Activated CD8-positive, alpha-beta T cell treated with anti-CD3 and anti-CD28 coated beads for 36 hours (primary cell): ENCODE measurements at places on chromosomes 1 and 21. TPM values are rescaled to one million over a fixed set of nuclear protein-coding genes. Genes with fewer than 3 reads are reported as not detected.

ADAMTS5 gene
- total RNA-seq: not detected

SLAMF7 gene
- 90.0 TPM for total RNA-seq

GRCh38 chr1:182633657-182634281 is 29.6 kb upstream of the RGS16 start:
- no peak for DNase-seq
- peaks cover 31% of the 10 kb centered on the region for H3K4me1 ChIP-seq
- H3K4me3 ChIP-seq: no peak overlapping the region
- H3K27ac ChIP-seq: no peak overlapping the region
- H3K27me3 ChIP-seq: peaks cover 22% of the 10 kb centered on the region
- H3K36me3 ChIP-seq: no peaks in the 10 kb centered on the region

DNA sequence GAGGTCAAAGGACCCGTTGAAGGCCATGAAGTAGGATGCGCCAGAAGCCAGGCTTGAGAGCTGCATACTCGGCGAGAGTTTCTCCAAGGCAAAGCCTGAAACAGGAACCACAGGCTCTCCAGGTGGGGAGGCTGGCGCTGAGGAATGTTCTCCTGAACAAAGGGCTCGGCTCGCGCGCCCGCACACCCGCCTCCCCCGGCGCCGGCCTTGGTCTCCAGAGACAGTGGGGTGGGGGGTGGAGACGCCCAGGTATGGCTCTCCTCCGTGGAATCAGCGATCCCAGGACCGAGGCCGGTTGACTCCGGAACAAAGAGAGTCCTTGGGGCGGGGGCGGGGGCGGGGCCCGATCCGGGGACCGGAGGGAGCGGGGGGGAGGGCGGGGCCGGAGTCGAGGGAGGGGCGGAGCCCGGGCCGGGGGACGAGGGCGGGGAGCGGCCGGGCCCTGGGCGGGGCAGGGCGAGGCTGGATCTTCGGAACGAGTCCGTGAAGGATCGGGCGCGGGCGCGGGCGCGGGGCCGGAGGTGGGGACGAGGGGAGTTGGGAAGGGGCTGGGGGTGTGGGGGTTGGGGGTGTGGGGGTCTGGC is 85.0 kb downstream of the NKAIN1 start:
- peaks cover 6% of the 10 kb centered on the region for H3K4me1 ChIP-seq
- no peaks in the 10 kb centered on the region for H3K27me3 ChIP-seq
- no peaks in the 10 kb centered on the region for H3K36me3 ChIP-seq
- peak overlapping the region; percentile 16 for H3K27ac ChIP-seq

- H3K27ac ChIP-seq: no peak overlapping the region
- H3K4me1 ChIP-seq: no peaks in the 10 kb centered on the region
- H3K27me3 ChIP-seq: peaks cover 17% of the 10 kb centered on the region
- no peaks in the 10 kb centered on the region for H3K36me3 ChIP-seq
Measured at GRCh38 chr1:93441589-93441988, 6.3 kb upstream of the FNBP1L start.

DNA sequence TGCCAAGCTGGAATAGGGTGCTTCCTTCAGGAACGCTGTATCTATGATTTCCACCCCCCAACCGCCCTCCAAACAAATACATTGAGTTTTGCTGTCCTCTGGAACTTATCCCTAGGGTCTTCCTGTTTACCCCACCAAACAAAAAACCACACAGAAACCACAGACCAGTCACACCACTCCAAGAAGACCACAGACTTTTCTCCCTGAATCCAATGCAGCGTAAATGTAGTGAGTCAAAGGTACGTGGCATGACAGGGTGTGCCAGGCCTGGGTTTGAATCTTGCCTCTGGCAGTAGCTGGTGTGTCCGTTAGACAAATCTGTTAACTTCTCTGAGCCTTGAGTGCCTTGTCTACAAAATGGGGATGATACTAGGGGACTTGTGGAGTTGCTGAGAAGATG is 27.8 kb downstream of the ASAP3 start:
- peaks cover 13% of the 10 kb centered on the region for H3K4me1 ChIP-seq
- no peak overlapping the region for H3K4me3 ChIP-seq
- H3K36me3 ChIP-seq: no peaks in the 10 kb centered on the region
- H3K27ac ChIP-seq: no peak overlapping the region
- no peaks in the 10 kb centered on the region for H3K27me3 ChIP-seq

DNA sequence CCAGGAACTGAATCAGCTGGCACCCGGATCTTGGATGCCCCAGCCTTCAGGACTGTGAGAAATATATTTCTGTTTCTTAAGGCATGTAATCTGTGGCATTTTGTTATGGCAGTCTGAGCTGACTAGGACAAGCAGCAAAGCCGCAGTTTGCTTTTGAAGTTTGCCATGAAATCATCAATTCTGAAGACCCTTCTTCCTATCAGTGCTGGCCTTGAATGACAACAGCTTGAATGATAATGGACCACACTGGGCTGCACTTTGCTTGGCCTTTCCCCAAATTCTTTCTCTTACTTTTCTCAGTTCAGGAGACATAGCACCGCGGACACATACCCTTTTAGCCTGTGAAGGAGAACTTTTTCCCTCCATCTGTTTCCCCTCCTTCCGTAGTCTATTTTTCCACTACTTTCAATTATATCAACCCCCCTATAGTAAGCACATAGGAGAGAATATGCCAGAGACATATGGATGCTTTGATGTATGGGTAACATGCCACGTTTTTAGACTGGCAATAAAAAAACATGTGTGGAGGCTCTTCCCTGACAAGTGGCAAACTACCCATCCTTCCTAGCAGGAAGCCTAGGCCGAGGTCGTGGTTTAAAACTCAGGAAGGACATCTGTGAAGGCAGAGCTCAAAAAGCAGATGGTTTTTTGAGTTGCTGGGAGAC is 42.9 kb downstream of the HLX start:
- DNase-seq: no peak
- no peaks in the 10 kb centered on the region for H3K4me1 ChIP-seq
- H3K36me3 ChIP-seq: no peaks in the 10 kb centered on the region
- no peaks in the 10 kb centered on the region for H3K27me3 ChIP-seq
- no peak overlapping the region for H3K27ac ChIP-seq

GRCh38 chr1:218390618-218391017 is 45.5 kb downstream of the TGFB2 start:
- no peaks in the 10 kb centered on the region for H3K36me3 ChIP-seq
- no peak overlapping the region for H3K4me3 ChIP-seq
- DNase-seq: no peak
- peaks cover 29% of the 10 kb centered on the region for H3K27me3 ChIP-seq

DNA sequence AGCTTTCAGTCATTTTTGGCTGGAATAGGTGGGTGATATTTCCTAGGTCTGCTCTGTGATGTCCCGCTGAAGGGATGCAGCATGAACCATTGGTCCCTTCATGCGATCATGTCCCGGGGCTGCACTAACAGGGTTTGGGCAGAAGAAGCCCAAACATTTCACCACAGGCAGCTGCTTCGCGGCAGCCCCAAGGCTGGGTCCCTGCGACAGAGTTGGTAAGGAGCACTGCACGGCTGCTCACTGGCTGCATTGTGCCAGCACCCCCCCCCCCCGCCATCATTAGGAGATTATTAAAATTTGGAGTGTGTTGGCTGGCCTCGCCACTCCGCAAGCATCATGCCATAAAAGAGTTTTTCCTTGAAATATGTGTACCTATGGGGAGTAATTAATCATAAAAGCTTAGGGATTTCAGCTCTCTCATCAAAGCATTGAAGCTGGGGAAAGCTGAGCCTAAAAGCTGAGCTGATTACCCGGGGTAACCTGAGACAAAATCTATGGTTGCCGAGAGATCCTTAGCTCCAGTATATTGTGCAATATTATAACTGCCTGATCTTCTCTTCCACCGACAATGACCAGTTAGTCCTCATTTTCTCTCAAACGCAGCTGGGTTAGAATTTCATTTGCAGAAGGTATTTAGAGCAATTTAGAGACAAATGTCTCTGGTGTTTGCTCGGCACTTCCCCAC is 62.5 kb downstream of the PEX14 start:
- no peaks in the 10 kb centered on the region for H3K27me3 ChIP-seq
- no peak overlapping the region for H3K27ac ChIP-seq
- H3K36me3 ChIP-seq: peaks cover 2% of the 10 kb centered on the region
- no peak for DNase-seq
- no peak overlapping the region for H3K4me3 ChIP-seq

DNA sequence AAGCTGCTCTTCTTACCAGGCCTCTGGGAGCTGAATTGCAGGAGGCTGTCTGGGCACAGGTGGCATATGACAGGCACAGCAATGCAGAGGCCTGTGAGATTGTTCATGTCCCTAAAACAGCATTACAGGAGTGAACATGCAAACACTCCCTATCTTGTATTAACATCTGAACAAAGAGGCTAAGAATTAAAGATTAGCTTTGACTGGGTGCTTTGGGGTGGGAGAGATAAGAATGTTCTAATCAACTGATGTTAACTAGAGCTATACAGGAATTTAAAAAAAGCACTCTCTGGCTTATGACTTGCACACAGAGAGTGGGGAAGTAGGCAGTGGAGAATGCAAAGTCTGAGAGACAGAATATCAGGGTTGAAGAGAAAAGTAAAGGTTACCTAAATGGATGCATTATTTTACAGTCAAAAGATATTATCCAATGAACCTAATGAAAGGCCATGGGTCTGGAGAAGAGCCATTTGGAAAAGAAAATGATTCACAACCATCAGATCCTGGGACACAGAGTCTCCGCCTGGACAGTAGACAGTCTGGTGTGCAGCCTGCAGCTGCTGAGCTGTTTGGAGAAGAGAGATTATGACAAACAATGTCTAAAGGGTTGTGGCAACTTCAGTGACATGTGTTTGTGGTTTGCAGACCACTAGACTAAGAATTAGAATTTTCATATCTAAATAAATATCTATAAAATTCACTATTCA is 20.2 kb downstream of the DPT start:
- H3K36me3 ChIP-seq: no peaks in the 10 kb centered on the region
- H3K4me3 ChIP-seq: no peak overlapping the region
- no peak overlapping the region for H3K27ac ChIP-seq
- peaks cover 5% of the 10 kb centered on the region for H3K27me3 ChIP-seq
- DNase-seq: no peak
- no peaks in the 10 kb centered on the region for H3K4me1 ChIP-seq

DNA sequence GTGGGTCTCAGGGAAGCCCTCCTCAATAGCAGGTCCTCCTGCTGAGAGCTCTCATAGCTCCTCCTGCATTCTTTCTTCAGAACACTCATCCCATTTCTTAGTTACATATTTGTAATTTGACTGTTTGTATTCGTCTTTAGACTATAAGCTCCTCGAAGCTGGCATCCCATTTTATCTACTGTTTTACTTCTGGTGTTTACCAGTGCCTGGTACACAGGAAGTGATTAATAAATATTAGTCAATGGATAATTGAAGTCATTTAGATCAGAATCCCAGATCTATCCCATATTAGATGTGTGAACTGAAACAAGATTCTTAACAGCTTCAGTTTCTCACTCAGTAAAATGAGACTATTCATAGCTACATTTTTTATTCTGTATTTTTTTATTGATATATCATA is 88.7 kb downstream of the PLPP3 start:
- no peak for DNase-seq
- no peaks in the 10 kb centered on the region for H3K4me1 ChIP-seq
- H3K36me3 ChIP-seq: no peaks in the 10 kb centered on the region
- H3K27me3 ChIP-seq: no peaks in the 10 kb centered on the region

GRCh38 chr1:110393286-110393685 is 2.5 kb upstream of the SLC16A4 start:
- H3K4me3 ChIP-seq: no peak overlapping the region
- no peak for DNase-seq
- H3K36me3 ChIP-seq: peaks cover 23% of the 10 kb centered on the region

GRCh38 chr1:218636548-218636947 is 291.4 kb downstream of the TGFB2 start:
- no peak overlapping the region for H3K4me3 ChIP-seq
- H3K27ac ChIP-seq: no peak overlapping the region

DNA sequence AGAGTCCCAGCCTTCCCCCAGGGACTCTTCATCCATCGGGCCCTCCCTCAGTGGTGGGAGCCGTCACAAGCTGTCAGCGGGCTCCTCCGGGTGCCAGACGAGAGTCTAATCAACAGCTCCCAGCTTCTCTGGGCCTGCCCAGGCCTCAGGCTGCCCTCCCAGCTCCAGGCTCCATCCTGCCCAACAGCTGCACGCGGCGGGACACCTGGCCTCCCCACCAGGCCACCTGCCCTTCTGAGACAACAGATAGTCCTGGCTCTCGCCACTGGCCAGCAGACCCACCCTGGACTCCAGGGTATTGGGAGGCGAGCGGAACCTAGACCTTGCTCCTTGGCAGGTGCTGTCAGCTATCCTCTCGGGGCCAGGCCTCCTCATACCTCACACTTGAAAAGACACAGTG is 3.1 kb downstream of the WNT4 start:
- peaks cover 31% of the 10 kb centered on the region for H3K27me3 ChIP-seq
- H3K27ac ChIP-seq: no peak overlapping the region
- H3K36me3 ChIP-seq: no peaks in the 10 kb centered on the region
- no peak for DNase-seq
- no peak overlapping the region for H3K4me3 ChIP-seq

DNA sequence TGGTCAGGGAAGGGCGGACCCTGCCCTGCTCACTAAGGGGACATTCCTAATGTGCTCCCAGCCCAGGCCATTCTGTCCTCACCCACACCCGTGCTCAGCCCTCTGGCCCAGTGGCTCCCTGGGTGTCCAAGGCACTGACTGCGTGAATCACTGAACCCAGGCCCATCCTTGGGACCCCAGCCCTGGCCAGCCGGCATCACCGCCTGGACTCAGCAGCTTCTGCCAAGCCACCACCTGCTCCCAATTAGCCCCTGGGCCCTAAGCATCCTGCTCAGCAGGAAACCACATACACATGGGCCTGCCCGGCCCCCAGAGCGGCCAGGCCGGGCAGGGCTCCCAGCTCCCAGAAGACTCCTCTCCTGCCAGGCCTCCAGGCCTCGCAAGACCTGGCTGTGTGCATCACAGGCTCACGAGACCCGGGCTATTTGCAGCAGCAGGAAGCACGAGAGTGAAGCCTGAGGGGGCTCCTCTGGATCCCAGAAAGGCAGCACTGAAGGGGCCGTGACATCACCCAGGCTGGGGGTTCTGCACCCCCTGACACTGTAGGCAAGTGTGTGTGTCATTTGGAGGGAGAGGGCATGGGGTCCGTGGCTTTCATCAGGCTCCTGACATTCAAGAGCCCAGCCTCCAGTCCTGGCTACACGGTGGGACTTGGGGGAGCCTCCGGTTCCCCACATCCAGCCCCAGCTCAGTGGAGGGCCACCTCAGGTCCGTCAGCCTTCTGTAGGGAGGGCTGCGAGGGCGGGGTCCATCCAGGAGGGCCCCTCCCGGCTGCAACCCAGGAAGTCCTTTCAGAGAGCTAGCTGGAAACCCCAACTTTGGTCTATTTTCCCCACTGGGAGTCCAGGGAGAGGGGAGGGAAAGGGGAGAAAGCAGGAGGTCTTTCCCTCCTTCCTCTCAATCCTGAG is 1.6 kb downstream of the MFAP2 start:
- no peaks in the 10 kb centered on the region for H3K36me3 ChIP-seq
- no peak for DNase-seq
- H3K27me3 ChIP-seq: peaks cover 20% of the 10 kb centered on the region
- H3K27ac ChIP-seq: no peak overlapping the region
- no peak overlapping the region for H3K4me3 ChIP-seq

DNA sequence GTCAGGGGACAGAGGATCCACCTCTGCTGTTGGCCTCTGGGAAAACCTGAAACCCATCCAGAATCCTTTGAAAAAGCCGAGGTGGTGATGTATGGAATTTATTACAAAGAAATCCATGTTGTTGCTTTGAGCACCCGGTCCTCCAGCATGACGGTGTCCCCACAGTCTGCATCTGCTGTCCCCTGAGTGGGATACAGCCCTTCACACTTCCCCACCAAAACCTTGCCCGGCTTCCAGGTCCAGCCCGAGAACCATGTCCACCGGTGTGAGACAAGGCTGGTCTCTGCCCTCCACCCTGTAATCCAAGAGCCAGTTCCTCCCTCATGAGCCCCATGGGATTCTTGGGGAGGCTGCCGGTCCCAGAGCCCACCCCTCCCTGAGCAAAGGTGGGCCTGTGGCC is 70.5 kb downstream of the STUM start:
- no peaks in the 10 kb centered on the region for H3K36me3 ChIP-seq
- DNase-seq: no peak
- H3K27ac ChIP-seq: no peak overlapping the region
- no peaks in the 10 kb centered on the region for H3K27me3 ChIP-seq
- no peak overlapping the region for H3K4me3 ChIP-seq
